ENCODE measurements at places on chromosomes 11 and 22.

- DNase-seq: no peak
These were observed 16.7 kb downstream of the MRPL23 start for GRCh38 chr11:1963864-1964263.

DNA sequence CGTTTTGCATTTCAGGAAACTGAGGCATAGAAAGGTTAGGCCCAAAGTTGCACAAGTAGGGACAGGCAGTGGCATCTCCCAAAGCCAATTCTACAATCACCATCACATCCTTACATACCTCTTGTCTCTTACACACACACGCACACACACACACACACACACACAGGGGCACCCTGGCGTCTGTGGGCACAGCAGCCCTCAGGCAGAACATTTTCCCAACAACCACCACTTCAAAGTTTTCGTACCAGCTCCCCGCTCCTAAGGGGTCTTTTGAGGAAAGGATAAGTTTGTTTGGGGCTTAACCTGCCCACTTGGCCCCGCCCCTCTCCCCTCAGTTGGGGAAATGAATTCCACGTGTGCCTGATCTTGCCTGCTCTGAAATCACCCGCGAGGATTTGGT, 14.7 kb upstream of the LRRC32 start:
- no peak for DNase-seq

DNA sequence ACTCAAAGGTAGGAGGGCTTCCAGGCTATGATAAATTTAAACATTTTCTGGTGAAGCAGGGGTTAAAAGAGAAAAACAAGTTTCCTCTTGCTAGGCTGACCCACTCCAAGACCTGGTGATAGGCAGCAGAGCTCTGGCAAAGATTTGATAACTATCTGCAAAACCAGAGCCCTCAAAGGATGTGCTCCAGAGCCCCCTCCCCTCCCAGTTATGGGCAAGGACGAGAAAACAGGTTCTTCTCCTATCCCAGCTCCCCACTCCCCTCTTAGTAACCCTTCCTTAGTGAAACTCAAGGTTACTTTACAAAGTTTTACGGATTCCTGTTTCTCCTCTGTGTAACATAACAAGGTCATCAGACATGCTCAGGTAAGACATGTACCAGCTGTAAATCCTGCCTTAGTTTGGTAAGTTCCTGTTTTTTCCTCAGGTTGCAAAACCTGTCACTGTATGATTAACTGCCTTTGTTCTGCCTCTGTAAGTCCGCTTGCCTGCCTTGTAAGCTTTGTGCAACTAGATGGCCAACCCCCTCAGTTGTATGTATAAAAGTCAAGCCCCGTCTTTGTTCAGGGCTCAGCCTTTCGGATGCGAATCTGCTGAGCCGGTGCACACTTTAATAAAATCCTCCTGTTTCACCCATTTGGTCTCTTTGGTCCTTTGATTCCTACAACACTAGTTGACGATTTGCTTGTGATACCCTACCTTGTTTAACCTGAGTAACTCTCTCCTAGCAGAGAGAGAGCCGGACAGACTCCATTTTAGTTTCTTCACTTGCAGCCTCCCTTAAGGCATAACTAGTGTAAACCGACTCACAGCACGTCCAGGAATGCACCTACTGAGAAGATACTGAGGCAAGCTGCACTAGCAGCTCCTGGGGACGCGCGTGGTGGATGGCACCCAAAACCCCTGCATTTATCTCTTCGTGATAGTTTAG, 13.9 kb downstream of the APOBEC3H start:
- no peak for DNase-seq

- no peak for DNase-seq
These were observed 420.0 kb downstream of the MN1 start for GRCh38 chr22:27381552-27381951.

DNA sequence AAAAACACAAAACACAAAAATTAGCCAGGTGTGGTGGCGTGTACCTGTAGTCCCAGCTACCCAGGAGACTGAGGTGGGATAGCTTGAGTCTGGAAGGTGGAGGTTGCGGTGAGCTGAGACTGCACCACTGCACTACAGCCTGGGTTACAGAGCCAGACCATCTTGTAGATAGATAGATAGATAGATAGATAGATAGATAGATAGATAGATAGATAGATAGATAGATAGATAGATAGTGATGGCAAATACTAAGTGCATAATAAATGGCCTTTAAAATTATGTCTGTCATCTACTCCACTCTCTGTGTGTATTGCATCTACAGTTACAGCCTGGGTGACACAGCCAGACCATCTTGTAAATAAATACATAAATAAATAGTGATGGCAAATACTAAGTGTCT, 56.0 kb upstream of the CHRM4 start:
- no peak for DNase-seq

DNA sequence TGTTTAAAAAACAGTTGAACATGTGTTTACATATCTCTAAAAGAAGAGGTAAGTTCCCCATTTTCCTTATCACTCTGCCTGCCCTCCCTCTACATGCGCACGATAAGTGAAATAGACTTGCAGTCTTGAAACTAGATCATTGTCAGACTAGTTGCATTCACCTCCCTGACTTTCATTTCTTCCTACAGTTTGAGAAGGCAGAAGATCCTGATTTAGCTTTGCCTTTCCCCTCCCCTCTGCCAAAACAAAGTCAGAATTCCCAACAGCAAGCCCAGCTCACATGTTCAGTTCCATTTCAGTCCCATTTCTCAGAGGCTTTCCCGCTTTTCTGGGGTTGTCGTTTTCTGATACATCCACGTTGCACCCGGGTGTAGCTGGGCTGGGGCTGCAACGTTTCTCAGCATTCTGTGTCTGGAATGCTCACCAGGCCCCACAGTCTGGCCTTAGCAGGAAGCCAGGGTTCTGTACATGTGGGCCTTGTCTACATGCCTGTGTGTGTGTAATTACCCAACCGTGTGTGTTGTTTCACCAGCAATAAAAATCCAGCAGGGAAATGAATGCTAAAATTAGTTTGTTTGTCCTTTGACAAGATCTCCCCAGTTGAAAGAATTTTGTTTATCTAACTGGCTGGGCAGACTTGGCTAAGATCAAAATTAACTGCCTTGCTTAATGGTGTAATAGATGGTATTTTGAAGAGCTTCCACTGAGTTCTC, 179.2 kb downstream of the DBX1 start:
- no peak for DNase-seq

DNA sequence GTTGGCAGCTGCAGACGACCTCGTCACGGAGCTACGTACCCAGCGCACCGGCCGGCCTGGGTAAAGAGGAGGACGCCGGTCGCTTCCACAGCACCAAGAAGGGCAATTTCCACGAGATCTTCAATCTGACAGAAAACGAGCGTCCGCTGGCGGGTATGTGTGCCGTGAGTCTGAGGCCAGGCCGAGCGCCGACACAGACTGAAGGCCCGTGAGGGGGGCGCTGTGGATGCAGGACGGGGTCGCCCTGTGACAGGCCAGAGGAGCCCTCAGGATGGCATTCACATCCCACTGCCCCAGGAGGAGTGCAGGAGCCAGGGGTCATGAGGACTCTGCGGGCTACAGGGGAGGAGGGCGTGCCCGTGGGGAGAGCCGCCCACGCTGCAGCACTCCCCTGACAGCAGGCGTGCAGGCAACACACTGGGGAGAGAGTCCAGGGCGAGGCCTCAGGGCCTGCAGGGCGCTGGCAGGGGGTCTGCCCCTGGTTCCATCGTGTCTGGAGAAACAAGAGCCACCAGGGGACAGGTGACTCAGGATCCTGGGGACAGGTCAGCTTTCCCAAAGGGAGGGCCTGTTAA, 53.6 kb downstream of the GRAMD4 start:
- no peak for DNase-seq

DNA sequence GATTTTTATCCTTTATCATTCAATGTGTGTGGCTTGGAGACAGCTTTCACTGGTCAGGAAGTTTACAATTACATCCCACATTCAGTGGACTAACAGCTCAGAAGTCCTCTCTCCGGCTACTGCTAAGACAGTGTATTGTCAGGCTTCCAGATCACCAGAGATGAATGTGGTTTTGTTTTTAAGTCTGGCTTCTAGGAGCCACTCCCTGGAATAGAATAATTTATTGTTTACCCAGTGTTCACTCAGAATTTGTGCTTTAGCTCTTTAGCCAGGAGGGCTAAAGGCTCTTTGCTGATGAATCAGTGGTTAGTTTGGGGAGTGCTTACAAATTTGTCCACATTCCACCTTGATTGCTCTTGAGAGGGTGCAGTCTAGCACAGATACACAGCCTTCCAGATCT, 26.5 kb downstream of the TRIM77 start:
- DNase-seq: no peak

- DNase-seq: peak; percentile 85
These were observed 6.5 kb downstream of the ARSA start for GRCh38 chr22:50621356-50621880.

- no peak for DNase-seq
These were observed 2.3 kb downstream of the MYEOV start for GRCh38 chr11:69295995-69296889.

- no peak for DNase-seq
These were observed 35.4 kb upstream of the NFRKB start for GRCh38 chr11:129930743-129931142.

DNA sequence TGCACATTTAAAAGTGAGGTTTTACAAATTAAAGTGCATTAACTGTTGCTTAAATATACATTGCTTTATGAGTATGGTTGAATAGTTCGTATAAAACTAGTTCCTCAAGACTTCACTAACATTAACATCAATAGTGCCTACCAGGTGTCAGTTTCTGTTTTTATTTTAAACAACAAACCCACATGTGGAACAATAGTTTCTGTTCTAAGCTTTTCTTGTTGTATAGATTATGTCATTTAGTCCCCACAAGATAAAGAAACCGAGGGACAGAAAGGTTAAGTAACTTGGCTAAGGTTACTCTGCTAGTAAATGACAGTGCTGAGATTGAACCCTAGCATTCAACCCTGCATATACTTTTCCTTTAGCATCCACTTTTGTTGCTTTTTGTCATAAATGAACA, 41.4 kb upstream of the ST14 start:
- DNase-seq: peak; percentile 19

DNA sequence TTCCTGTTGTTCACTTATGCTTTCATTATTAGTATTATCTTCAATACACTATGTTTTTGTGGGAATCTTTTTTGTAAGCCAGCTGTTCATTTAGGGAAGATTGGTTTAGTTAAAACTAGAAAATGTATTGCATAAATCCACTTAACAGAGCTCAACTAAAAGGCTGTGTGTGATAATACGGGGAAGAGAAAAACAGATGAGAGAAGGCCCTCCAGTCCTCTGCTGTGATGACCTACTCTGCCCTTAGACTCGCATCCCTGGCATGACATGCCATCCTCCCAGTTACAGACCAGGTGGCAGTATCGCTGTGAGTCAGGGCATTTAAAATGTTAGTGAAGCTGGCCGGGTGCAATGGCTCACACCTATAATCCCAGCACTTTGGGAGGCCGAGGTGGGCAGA, 173.4 kb upstream of the TTC12 start:
- DNase-seq: no peak

Data from activated CD4-positive, alpha-beta T cell treated with anti-CD3 and anti-CD28 coated beads, Interleukin-2, Interleukin-6, amounts not matched to agents 100 ng/mL and 50 ng/mL, durations not matched to agents 16 hours and 8 hours (primary cell).